Panc1 (cell line): ENCODE measurements at places on chromosomes 16 and 17. TPM values are rescaled to one million over a fixed set of nuclear protein-coding genes. Genes with fewer than 3 reads are reported as not detected.

Gene SLC12A4
- 31.8 TPM for total RNA-seq

Gene AANAT
- total RNA-seq, result not detected

DNA sequence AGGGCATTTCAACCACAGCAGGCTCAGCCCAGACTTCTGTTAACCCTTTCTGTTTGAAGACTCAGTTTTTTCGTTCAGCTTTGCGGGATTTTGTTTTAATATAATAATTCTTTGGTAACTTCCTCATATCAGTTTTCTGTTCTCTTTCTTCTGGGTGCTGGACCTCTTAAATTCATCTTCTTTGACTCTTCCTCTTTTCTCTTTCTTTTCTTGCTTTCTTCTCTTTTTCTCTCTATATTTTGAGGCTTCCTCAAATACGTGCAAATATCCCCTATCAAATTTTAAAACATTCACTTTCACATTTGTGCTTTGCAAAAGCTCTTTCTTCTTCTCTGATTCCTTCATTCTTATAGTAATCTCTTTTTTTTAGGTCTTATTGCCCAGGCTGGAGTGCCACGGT is 136.3 kb downstream of the HS3ST3B1 start:
- DNase-seq, result no peak

- DNase-seq, result no peak
Measured at GRCh38 chr16:66231452-66232160, 134.9 kb upstream of the CDH5 start.

Gene CACNA1H
- 31.1 TPM for total RNA-seq

DNA sequence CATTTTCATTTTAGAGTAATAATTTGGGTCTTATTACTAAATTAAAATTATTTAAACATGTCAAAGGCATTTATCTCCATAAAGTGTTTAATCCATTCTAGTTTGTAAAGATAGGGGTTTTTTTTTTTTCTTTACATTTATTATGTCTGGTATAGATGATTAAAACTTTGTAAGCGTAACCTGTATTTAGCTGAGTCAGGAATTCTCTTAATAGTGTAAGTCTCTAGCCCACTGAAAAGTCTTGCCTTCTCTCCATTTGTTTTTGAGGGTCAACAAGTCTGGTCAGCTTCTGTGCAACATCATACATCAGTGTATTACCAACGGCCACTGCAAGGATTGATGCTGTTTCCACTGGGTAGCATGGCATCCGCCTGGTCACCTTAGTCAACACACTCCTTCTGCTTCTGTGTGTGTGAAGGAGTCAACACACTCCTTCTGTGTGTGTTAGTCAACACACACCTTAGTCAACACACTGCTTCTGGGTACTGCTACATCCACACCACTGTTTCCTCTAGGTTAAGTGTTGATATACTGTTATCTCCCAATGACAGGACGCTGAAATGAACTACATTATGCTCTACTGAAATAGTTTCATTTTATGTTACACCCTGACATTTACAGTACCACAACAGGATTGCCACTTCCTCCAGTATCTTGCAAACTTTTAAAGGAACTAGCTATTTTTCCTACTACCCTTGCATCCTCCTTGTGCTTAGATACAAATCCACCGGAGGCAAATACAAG is 37.3 kb upstream of the VWA3A start:
- no peak for DNase-seq

DNA sequence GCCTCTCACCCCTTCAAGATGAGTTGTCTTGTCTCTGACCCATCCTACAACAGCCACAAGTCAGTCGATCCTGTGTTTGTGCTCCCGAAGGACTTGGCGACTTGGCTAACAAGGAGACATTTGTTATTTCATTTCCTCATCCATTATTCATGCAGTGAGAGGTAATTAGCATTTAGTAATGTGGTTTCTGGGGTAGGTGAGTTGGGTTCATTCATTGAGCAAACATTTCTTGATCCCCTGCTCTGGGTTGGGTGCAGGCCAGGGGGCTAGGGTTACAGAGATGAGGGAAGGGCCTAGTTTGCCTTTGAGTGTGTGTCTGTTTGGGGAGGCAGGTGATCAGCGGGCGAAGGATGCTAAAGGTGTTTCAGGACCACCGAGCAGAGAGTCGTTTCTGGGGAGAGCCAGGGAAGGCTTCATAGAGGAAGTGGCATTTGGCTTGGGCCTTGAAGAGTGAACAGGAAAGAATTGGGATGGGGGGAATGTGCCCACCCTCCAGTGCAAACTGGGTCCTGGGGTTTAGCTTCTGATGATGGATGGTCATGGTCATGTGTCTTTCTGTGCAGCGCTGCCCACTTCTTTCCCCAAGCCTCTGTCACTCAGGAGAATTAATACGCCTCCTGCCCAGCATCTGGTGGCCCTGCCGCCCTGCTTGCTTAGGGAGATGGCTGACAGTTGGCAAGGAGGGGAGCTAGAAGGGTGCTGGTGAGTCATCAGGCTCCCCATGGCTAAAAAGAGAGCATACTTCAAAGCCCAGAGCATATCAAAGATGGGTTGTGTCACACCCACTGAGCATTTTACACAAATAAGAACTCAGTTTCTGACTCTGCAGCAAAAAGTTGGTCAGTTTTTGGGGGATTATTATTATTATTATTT is 38.5 kb downstream of the MSI2 start:
- no peak for DNase-seq

Gene SLC13A2
- not detected for total RNA-seq

GRCh38 chr16:66977341-66978113 is 10.9 kb upstream of the CES4A start:
- DNase-seq, result peak; percentile 51

- DNase-seq, result no peak
Measured at GRCh38 chr16:2260250-2260649, 7.7 kb downstream of the RNPS1 start.

GRCh38 chr16:81610144-81610842 is 165.7 kb downstream of the CMIP start:
- DNase-seq, result no peak

DNA sequence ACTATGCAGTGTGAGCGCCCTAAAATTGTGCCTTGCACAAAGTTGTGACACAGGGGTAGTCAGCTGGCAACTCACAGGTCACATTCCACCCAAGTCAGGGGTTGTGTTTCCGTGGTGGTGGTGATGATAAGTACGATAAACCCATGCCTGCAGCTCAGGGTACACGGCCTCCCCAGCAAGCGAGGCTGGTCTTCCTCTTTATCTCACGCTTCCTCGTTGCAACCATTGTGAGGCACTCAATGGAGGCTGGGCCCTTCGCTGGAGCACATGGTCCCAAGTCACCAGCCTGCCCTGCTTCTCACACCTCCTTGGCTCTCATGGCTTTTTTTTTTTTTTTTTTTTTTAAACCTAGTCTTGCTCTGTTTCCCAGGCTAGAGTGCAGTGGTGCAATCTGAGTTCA is 307.5 kb downstream of the CPPED1 start:
- no peak for DNase-seq

GRCh38 chr16:444027-444426 is 18.6 kb downstream of the RAB11FIP3 start:
- no peak for DNase-seq

DNA sequence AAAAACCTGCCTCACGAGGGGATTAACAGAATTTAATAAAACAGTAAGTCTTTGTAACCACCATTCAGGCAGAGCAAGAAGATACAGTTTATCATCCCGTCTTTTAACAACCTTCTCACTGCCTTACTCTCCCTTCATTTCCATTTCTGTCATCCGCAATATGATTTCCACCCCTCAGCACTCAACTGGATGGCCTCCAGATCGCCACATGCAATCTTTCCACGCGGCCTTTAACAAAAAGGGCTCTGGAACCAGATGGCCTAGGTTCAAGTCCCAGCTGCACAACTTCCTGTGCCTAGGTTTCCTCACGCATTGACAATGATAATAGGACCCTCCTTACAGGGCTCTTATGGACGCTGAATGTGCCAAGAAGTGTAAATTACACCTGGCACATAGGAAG is 103.6 kb downstream of the GAS7 start:
- no peak for DNase-seq

Gene GAS7
- 0.05 TPM for total RNA-seq

DNA sequence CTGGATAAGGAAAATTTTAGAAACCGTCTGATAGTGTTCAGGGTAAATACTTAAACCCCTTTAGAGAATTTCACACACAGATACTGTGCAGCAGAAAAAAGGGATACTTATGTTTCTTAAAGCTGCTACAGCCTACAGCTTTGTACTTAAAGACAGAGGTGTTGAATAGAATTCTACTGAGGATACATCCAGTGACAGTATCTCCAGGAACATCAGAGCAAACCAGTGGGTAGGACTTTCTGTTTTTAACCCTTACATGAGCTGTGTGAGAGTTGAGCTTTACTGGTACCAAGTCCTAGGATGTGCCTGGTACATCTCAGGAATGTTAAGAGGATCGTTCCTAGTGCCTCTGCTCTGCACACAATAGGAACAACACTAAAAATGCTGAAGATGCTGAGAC is 191.5 kb downstream of the FTO start:
- DNase-seq, result no peak

- no peak for DNase-seq
Measured at GRCh38 chr17:34167354-34167753, 87.7 kb upstream of the CCL2 start.

DNA sequence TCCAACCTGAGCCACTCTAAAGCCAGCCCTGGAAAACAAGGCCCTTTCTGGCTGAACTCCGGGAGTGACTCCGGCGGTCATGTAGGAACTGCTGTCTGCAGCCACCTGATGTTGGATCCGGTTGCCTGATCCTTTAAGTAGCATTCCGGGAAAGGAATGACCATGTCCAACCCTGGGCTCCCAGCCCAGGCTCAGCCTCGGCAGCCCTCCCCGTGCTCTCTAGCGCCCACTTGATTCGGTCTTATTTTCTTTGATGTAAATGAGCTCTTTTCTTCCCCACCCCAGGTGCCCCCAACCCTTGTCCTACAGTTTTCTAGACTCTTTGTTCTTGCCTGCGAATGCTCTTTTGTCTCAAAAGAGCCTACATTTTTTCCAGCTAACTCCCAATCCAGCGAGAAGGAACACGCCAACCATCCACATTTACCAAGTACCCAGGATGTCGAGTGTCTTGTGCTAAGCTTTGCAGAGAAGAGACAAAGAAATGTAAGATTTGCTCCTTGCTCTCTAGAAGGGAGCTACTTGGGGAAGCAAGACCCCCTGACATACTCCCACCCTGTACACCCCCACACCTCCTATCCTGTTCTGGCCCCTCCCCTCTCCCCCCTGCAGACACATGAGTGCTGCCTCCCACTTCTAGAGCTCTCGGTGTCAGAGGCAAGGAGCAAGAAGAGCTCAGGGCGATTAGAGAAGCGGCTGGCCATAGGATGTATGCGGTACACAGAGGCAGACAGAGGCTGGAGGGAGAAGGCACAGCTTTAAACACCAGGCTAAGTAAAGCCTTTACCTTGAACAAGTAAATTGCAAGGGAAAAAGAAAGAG is 53.8 kb downstream of the COG7 start:
- no peak for DNase-seq

DNA sequence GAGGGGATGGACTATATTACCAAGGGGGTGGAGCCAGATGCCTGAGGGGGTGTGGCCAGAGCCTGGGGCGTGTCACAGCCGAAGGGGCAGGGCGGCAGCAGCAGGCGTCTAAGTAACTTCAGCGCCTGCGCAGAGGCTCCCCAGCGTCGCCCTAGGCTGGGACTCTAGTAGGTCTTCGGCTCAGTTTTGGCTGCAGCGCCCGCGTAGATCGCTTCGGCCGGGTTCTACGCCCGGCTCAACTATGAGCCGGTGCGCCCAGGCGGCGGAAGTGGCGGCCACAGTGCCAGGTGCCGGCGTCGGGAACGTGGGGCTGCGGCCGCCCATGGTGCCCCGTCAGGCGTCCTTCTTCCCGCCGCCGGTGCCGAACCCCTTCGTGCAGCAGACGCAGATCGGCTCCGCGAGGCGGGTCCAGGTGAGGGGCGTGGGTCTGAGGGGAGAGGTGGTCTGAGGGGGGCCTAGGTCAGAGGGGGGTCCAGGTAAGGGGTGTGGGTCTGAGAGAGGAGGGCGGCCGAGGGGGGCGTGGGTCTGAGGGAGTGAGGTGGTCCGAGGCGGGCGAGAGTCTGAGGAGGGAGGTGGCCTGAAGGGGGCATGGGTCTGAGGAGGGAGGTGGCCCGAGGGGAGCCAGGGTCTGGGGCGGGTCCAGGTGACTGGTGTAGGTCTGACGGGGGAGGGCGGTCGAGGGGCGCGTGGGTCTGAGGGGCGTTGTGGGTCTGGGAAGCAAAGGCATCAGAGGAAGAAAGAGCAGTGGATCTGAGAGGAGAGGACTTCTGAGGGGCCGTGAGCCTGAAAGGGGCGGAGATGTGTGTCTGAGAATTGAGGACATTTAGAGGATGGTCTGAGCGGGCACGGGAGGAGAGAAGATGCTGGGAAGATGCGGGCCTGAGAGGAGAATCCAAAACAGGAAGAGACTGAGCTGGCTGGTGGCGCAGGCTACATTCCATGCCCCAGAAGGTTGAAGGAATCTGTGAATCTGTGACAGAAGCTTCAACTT is at the start of gene LPCAT2:
TSS of gene LPCAT2 (plus strand) at position 132 of the 991 bp plus-strand sequence. CDS start at position 242, 110 bp downstream.
- DNase-seq, result no peak

DNA sequence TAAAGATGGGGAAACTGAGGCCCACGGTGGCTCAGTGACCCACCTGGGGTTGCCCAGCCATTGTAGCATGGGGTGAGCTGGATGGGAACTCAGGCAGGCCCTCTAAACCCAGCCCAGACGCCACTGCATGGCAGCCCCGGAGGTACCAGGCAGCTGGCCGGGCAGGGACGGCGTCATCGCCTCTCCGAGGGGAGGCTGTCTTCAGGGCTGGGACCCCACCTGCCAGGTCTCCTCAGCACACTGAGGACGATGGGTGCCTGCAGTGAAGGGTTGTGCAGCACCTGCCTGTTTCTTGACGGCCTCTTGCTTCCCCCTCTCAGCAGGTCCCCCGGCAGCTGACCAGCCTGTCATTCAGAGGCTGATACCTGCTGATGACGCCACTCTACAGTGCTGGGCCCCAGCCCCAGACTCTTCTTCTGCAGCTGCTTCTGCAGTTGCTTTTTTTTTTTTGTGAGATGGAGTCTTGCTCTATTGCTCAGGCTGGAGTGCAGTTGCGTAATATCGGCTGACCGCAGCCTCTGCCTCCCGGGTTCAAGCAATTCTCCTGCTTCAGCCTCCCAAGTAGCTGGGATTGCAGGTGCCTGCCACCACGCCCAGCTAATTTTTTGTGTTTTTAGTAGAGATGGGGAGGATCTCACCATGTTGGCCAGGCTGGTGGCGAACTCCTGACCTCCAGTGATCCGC is 24.7 kb downstream of the RNF213 start:
- DNase-seq, result no peak

Gene RGS11
- total RNA-seq, result 10.2 TPM

Gene KRTAP4-7
- not detected for total RNA-seq

Gene EMC8
- total RNA-seq, result 39.1 TPM

Gene CLDN9
- 1.6 TPM for total RNA-seq

Gene TNFRSF13B
- total RNA-seq, result not detected

Gene EXOC3L1
- total RNA-seq, result 0.41 TPM
